ENCODE measurements at places on chromosomes 11 and 22.

- DNase-seq, result no peak
These were observed 183.2 kb upstream of the NECTIN1 start for GRCh38 chr11:119912229-119912628.

- no peak for DNase-seq
These were observed 57.1 kb upstream of the TIMP3 start for GRCh38 chr22:32744176-32744959.

DNA sequence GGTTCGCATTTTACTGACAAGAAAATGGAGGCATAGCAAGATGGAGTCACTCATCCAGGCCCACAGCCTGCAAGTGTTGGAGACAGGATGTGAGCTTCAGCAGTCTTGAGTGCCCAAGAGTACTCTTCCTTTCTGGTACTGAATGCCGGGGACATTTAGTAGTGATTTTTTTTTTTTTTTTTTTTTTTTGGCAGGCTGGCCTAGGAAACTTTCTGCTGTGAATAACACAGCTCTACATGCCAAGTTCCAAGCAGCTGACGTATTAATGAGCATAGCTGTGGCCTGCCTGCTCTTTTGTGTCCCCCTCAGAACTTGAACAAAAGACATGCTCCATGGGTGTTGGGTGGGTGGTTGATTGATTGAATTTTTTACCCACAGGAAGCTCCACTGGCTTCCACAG is 195.5 kb upstream of the CADM1 start:
- DNase-seq, result no peak

GRCh38 chr11:70568814-70569617 is 170.7 kb downstream of the CTTN start:
- no peak for DNase-seq

DNA sequence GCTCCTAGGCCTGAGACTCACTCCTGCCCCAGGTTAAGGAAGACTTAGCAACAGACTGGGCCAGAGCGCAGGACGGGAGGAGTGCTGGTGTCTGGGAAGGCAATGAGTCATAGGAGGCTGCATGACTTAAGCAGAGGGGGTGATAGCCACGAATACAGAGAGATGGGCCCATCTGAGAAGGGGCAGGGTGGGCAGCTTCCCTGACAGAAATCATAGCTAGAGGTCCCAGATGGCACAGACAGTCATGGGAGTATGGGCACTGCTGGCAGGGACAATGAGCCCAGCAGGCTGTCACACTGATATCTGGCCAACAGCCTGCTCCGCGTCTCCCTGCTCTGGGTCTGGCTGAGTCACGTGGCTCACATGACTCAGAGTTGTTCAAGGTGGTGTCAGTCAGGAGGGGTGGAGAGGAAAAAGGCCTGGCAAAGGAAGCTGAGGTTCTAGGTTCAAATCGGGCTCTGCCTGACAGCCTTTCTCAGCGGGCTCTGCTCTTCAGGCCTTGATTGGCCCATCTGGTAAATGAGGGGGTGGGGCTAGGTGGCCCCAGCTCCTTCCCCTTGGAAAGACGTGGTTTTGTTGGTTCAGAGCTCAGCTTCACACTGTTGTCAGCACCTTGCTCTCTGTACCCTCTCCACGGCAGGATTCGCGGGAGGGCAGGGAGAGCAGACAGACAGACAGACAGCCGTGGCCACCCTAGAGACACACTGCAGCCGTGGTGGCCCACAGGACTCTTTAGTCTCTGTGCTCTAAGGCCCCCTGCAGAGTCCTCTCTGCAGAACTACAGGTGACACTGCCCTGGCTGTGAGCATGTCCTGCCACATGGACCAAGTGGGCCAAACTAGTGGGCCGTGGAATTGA is 47.8 kb downstream of the DBX1 start:
- DNase-seq, result no peak

- no peak for DNase-seq
These were observed 61.8 kb downstream of the UBASH3B start for GRCh38 chr11:122717264-122717867.

DNA sequence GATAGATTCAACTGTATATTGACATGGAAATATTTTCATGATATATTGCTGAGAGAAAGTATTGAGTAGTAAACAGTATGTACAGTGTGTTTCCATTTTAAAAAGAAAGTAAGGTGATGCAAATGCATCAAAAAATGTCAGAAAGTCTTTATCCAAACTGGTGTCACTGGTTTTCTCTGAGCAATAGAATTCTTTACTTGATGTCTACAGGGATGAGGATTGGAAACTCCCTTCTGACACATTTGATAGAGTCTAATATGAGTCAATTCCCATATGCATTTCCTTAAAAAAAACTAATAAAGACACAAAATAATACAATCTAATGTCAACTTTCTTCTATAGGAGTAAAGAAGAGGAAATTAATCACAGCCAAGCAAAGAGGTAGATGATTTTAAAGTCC is 18.3 kb upstream of the CCDC179 start:
- no peak for DNase-seq

DNA sequence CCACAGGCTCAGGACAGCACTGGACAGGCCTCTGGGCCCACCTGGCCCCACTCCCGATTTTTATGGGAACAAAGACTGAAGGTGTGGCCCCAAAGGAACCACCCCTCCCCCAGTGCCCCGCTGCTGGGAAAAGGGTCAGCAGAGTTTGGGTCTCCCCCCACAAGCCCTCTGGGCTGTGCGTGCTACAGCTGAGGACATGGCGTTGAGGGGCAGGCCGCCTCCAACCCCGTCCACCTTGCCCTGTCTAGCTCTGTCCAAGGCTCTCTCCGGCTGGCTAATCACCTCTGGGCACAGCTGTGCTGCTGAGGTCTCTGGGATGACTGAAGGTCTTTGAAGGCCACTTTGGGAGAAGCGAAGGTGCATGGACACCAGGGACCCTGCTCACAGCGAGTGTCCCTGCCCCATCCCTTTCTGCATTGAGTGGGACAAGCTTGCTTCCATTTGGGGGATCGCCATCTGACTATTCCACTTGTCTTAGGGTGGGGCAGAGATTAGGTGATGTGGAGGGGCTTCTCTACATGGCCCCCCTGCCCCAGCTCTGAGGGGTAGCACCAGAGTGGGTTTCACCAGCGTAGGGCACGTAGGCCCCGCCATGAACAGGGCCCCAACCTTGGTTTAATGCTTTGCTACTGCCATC is 6.5 kb downstream of the ASCL2 start:
- no peak for DNase-seq

DNA sequence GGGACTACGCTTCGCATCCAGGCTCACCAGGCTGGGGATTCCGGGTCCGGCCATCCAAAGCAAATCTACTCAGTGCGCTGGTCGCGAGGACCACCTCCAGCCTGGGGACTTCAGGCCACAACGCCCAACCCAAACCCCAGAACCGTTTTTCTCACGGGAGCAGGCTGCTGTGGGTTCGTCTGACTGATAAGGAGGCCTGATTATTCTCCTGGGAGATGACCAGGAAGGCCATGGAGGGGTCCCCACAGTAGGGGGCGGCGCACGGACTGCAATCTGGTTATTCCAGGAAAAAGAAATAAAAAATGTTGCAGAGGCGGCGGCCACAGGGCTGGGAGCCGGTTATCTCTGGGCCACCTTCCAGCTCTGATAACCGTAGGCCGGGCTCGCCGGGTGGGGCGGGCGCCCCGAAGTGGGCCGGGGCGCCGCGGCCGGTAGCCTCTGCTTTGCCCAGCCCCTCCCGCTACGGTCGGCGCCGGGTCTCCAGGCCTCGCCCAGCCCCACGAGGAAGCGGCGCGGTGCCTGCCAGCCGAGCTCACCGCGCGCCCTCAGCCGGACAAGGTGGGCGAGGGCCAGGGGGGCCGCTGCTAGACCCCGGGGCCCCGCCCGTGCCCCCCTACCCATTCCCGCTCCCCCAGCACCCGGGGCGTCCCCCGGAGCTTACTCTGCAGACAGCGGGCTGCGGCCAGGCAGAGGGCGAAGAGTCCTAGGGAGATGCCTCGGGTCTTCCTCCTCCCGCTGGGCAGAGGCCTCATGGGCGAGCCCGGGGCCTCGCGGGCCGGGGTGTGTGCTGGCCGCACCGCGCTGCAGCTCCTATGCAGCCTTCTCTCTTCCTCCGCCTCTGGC is 446 bp downstream of the VSTM5 start:
- no peak for DNase-seq

DNA sequence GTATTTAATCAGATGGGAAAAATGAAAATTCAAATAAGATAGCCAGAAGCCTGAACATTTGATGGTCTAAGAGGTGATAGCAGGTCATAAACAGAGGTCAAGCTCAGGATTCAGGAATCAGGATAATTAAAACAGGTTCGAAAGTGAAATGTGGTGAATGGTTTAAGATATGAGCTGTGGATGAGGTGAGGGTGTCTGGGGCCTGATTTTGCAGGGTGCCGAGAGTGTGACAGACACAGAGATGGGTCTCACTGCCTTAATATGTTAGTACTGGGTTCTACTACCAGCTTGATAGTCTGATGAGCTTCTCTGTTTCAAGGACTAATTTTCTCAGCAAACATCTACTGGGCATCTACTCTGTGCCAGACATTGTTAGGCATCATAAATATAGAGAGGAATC is 19.9 kb upstream of the EMSY start:
- DNase-seq, result no peak

DNA sequence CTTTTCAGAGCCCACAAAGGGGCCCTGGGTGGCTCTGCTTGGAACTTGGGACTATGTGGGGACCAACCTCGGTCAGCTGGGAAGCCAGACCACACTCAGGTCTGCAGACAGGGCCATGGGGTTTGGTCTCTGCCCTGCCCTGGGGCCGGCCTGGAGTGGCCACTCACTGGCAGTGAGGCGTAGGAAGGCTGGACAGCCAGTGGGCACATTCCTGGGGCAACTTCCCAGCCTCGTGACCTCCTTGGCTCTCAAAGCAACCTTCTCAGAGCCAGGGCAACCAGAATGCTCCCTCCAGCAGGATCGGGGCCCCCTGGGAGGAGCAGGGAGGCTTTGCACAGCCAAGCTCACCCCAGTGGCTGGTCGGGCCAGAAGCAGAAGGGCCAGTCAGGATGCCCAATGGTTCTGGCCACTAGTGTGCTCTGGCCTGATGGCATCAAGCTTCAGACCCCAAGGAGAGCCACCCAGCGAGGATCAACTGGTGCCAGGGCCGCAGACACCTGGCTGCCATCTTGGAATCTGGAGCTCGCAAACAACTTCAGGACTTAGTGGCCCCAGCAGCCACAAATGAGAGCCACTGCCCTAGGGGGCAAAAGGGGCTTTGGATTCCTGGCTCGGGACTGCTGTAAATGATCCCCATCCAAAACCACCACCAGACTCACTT is 87.1 kb downstream of the MYEOV start:
- no peak for DNase-seq

DNA sequence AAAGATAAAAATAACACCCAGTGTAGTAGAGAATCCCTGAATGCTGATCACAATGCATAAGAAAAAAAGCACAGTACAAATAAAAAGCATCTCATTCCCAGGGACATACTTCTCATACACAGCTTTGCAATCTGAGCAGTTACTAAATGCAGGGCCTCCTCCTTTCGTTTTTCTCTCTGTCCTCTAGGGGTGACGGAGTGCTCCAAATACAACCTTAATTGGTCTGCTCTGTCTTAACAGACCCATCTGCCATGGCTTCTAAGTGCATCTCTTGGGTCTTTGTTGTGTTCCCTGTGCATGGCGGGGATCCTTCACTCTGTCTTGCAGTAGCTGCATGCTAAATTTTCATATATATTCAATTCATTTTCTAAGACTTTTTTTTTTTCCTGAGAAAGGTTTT is 1114.2 kb upstream of the RAG2 start:
- no peak for DNase-seq

GRCh38 chr22:29156507-29156906 is 49.2 kb upstream of the EMID1 start:
- DNase-seq, result no peak

DNA sequence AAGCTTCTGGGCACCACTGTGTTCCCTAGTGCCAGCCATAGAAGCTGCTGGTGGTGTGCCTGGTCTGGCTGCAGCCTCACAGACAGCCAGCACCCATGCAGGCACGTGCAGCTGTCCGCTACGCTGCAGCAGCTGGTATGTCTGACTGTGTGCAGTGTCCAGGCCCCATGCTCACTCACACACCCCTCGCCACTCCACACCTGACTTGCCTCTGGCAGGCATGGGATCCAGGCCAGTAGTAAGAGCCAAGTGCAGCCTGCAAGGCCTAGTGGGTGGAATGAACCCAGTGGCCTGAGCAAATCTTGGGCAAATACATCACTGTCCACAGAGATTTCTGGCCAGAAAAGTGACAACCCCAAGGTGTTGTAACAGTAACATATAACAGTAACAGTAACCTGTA is 111.9 kb downstream of the ARHGAP20 start:
- DNase-seq, result no peak

- DNase-seq, result no peak
These were observed 35.9 kb downstream of the SHISAL1 start for GRCh38 chr22:44276706-44277356.

DNA sequence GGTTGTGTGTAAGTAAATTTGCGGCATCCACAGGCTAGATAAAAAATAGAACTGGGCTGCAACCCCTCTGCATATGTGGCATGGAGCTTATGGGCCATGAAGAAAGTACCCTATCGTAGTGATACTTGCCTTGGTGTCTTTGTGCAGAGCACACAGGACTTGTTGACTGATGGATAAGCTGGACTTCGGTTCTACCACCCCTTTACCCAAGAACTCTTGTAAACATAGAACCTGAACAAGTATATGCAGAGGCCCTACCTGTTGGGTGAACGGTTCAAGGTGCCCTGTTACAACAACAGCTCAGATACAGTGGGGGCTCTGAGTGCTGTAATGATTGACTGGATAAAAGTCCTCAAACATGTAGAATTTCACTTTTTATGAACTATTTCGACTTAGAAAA is 3.0 kb upstream of the LGR4 start:
- DNase-seq, result no peak

GRCh38 chr11:45860764-45861510 is 13.7 kb downstream of the CRY2 start:
- no peak for DNase-seq

- peak; percentile 18 for DNase-seq
These were observed 5.3 kb upstream of the INS start for GRCh38 chr11:2166091-2166851.

GRCh38 chr11:124277804-124278203 is 21.6 kb downstream of the OR8G5 start:
- DNase-seq, result no peak

- no peak for DNase-seq
These were observed 1279.5 kb upstream of the TENM4 start for GRCh38 chr11:80720295-80720694.

DNA sequence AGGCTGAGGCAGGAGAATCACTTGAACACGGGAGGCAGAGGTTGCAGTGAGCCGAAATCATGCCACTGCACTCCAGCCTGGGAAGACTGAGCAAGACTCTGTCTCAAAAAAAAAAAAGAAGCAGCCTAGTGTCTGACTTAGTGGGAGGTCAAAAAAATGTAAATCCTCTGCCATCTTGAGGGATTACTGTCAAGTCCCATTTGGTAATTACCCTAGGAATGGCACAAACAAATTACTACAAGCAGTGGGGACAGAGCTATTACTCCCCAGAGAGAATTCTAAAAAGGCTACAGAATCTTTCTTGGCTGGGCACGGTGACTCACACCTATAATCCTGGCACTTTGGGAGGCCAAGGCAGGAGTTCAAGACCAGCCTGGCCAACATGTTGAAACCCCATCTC is 3.8 kb downstream of the SERPING1 start:
- DNase-seq, result no peak

DNA sequence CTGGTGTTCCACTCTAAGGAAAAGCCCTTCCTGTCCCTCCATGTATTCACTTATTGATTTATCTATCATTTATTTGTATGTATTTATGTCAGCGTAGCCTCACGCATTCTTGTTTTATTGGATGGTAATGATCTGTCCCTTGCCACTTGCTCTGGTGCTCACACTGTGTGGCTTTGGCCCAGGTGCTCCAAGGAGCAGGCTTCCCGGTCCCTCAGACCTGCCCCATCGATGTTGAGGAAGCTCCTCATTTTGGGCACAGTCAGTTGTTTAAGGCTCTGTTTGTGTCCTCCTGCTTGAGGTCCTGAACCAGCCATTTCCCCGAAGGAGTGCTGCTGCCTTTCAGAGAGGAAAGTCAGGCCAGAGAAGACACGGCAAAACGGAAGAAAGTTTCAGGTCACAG is 1485.4 kb downstream of the TBC1D22A start:
- DNase-seq, result no peak
